ENCODE measurements at places on chromosomes 7 and 10.

- DNase-seq, result no peak
Measured at GRCh38 chr10:92590623-92591549, 2.0 kb upstream of the KIF11 start.

DNA sequence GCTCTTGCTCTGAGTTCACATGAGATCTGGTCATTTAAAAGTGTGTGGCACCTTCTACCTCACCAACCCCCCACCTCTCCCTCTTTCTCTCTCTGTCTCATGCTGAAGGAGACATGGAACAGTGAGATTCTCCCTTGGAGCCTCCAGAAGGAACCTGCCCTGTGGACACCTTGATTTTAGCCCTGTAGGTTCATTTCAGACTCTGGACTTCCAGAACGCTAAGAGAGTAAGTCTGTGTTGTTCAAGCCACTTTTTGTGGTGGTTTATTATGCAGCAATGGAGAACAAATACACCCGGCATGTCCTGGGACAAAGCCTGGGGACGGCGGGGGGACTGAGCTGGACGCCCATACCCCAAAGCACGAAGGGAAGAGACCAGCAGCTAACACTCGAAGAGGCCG lies 20.7 kb upstream of the GIMAP8 start:
- no peak for DNase-seq

DNA sequence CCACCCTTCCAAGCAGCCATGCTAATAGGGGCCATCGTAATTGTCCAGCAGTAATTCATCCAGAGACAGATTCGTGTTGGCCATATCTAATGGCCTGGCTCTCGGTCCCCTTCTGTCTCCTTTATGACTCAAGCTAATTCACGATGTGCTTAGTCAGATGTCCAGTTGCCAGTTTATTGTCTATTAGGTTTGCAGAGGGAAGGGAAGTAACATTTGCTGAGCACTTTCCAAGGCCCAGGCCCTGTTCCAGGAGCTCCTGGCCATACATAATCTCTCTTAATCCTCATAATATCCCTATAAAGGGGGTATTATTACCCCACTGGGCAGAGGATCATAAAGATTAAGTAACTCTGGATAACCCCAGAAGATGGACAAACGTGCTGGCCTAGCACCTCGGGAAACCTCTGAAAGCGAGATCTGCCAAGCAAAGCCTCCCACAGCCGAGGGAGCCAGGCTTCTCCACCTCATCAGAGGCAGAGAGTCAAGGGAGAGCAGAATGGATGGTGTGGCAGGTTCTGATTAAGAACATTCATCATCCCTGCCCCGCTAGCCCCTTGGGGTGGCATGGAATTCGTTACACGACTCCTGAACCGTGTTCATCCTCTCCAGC lies 153.7 kb downstream of the PLXNA4 start:
- no peak for DNase-seq

- no peak for DNase-seq
Measured at GRCh38 chr10:27865221-27865635, 119.6 kb upstream of the MKX start.

DNA sequence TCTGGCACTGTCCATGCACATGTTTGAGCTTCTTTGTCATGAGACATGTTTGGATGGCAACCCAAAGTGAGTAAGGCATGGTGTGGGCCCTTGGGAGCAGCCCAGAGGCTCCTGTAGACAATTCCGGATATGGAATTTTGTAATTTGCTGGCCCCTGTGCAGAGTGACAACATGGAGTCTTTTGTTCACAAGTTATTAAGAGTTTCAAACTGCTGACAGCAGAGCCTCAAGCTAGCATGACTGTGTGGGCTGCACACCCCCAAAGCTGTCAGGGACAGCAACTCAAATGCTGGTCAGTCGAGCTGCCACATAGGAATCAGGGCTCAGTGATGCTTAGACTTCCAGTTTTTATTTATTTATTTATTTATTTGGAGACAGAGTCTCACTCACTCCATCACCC lies 7.0 kb upstream of the MYL7 start:
- DNase-seq, result no peak

Data from T-helper 9 cell (primary cell).